ENCODE measurements at places on chromosomes 2 and 18.

- DNase-seq: no peak
Observed at GRCh38 chr18:50193796-50194630, 934 bp downstream of the MYO5B start.

- DNase-seq: no peak
Observed at GRCh38 chr2:114368705-114369104, 73.7 kb upstream of the DPP10 start.

DNA sequence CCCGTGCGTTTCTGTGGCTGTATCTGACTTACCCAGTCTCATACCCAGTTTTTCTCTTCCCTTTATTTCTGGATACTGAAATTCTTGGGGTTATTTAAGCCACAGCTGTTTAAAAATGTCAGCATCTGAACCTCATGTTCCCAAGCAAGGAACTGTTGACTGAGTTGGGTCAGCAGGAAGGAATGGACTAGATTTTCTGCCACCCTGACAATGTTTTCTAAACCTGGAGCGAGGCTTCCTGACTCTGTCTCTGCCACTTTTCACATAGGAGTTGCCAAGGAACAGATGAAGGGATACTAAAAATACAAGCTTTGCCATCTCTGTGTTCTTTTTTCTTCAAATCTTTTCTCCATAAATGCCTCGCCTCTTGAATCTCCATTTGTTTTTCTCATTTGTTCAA lies 29.0 kb upstream of the SCYGR1 start:
- DNase-seq: no peak

GRCh38 chr2:232028631-232029030 lies 67.1 kb downstream of the DIS3L2 start:
- no peak for DNase-seq

DNA sequence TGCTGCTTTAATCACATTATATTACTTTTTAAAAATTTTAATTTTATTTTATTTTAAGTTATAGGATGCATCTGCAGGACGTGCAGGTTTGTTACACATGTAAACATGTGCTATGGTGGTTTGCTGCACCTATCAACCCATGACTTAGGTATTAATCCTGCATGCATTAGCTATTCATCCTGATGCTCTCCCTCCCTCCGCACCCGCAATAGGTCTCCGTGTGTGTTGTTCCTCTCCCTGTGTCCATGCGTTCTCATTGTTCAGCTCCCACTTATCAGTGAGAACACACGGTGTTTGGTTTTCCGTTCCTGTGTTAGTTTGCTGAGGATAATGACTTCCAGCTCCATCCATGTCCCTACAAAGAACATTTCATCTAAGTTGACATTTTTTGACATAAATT lies 283.2 kb downstream of the CYRIA start:
- DNase-seq: no peak
